ENCODE measurements at places on chromosomes 4 and X. TPM values are rescaled to one million over a fixed set of nuclear protein-coding genes. Genes with fewer than 3 reads are reported as not detected.

Gene PRDM8
- total RNA-seq, result 5.0 TPM

Gene MAGEB16
- total RNA-seq, result not detected

DNA sequence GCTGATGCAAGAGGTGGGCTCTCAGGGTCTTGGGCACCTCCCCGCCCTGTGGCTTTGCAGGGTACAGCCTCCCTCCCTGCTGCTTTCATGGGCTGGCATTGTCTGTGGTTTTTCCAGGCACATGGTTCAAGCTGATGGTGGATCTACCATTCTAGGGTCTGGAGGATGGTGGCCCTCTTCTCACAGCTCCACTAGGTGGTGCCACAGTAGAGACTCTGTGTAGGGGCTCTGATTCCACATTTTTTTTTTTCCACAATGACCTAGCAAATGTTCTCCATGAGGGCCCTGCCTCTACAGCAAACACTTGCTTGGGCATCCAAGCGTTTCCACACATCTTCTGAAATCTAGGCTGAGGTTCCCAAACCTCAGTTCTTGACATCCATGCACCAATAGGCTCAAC is 657.9 kb upstream of the CT83 start:
- no peaks in the 10 kb centered on the region for H3K36me3 ChIP-seq
- H3K27ac ChIP-seq, result no peak overlapping the region
- no peaks in the 10 kb centered on the region for H3K4me1 ChIP-seq
- DNase-seq, result no peak
- no peak overlapping the region for H3K4me3 ChIP-seq

DNA sequence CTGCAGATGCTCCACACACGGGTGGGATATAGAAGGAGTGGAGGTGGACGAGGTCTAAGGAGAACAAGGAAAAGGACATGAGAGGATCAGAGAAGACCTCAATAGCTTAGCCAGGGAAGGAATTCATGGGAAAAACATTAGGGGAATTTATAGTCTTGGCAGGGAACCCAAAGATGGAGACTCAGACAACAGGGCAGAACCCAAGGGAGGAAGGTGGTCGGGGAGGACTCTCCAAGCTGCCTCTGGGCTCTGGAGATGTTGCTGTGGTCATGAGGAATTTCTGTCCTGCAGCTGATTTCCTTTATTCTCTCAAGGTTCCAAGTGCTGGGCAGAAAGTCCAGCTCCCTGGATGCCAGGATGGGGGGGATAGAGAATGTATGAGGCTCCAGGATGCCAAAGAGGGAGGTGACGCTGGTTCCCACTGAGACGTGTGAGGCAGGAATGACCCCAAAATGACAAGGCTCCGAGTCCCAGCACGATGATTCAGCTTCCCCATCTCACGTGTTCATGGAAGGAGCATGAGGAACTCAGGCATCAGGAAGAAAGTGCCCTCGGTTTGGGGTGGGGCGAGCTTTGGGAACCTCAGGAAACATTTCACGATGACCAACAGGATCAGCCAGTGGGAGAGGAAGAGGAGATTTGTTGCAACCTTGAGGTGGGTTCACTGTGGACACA is 57.0 kb upstream of the PPP2R3B start:
- H3K4me3 ChIP-seq, result no peak overlapping the region
- no peak overlapping the region for H3K27ac ChIP-seq
- H3K4me1 ChIP-seq, result no peaks in the 10 kb centered on the region
- H3K36me3 ChIP-seq, result no peaks in the 10 kb centered on the region

GRCh38 chrX:75156531-75156945 is 455 bp upstream of the ABCB7 start:
- H3K27me3 ChIP-seq, result no peaks in the 10 kb centered on the region
- H3K36me3 ChIP-seq, result no peaks in the 10 kb centered on the region
- peak; percentile 14 for DNase-seq
- H3K4me1 ChIP-seq, result no peaks in the 10 kb centered on the region
- no peak overlapping the region for H3K4me3 ChIP-seq
- peak overlapping the region; percentile 76 for H3K27ac ChIP-seq

DNA sequence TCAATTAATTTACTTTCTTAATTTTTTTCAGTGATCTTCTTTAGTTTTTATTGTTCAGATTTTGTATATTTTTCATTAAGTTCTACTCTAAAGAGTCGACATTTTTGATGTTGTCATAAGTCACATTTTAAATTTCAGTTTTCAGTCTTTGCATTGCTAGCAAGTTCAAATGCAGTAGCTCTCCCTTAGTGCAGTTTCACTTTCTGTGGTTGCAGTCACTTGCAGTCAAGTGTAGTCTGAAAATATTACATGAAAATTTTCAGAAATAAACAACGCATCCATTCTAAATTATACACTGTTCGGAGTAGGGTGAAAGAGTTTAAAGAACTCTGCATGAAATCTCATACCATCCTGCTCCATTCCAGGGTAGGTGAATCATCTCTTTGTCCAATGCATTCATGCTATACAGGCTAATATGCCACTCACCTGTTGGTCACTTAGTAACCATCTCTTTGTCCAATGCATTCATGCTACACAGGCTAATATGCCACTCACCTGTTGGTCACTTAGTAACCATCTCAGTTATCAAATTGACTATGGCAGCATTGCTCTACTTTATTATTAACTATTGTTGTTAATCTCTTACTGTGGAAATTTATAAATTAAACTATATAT is 356.9 kb downstream of the STPG2 start:
- H3K36me3 ChIP-seq, result no peaks in the 10 kb centered on the region
- H3K4me3 ChIP-seq, result no peak overlapping the region
- H3K4me1 ChIP-seq, result no peaks in the 10 kb centered on the region
- no peak overlapping the region for H3K27ac ChIP-seq

DNA sequence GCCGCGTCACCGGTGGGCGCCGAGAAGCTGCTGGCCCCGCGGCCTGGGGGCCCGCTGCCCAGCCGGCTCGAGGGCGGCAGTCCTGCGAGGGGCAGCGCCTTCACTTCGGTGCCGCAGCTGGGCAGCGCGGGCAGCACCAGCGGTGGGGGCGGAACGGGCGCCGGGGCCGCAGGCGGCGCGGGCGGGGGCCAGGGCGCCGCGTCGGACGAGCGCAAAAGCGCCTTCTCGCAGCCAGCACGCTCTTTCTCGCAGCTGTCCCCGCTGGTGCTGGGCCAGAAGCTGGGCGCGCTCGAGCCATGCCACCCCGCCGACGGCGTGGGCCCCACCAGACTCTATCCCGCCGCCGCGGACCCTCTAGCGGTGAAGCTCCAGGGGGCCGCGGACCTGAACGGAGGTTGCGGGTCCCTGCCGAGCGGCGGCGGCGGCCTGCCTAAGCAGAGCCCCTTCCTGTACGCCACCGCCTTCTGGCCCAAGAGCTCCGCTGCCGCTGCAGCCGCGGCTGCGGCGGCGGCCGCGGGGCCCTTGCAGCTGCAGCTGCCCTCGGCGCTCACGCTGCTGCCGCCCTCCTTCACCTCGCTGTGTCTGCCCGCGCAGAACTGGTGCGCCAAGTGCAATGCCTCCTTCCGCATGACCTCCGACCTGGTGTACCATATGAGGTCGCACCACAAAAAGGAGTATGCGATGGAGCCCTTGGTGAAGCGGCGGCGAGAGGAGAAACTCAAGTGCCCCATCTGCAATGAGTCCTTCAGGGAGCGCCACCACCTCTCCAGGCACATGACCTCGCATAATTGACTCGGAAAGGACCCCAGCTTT is 5.6 kb downstream of the PRDM8 start:
- peak overlapping the region; percentile 42 for H3K27ac ChIP-seq
- H3K36me3 ChIP-seq, result no peaks in the 10 kb centered on the region
- no peaks in the 10 kb centered on the region for H3K4me1 ChIP-seq
- peak; percentile 39 for DNase-seq
- peak overlapping the region; percentile 61 for H3K4me3 ChIP-seq

DNA sequence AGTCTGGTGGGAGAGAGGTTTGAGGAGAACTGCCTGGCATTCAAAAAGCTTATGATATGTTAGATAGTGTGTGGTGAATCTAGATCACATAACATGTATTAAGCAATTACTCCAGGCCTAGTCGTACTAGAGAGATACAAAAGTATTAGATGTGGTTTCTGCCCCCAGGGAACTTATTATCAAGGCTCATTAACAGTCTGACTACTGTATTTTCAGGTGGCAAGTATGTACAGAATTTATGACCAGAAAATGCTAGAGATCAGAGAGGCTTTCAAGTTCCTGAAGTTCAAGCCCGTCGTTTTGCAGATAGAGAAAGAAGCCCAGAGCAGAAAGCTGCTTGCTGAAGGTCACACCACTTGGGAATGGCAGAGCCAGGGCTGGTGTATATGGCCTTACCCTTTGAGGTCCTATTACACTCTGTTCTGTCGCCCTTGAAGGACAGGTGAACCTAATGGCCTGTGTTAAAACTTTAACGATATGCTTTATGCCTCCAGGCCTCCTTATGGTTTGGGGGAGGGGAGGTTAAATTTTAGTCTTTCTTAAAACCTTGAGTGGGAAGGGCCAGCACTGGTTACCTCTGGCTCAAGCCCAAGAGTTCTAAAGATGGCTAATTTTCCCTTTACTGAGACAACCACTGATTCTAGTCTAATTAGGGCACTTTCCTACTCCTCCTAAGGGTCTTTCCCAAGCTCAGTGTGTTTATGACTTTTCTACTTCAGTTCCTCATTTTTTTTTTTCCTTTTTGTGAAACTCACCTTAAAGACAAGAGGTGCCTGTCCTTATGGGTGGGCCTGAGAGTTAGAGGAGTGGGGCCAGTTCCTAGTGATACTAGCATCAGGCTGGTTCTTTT is 19.9 kb downstream of the TMEM164 start:
- no peaks in the 10 kb centered on the region for H3K36me3 ChIP-seq
- peaks cover 40% of the 10 kb centered on the region for H3K27me3 ChIP-seq
- DNase-seq, result no peak
- H3K4me1 ChIP-seq, result no peaks in the 10 kb centered on the region

GRCh38 chr4:26719954-26720552 is 136.2 kb downstream of the TBC1D19 start:
- no peaks in the 10 kb centered on the region for H3K4me1 ChIP-seq
- H3K4me3 ChIP-seq, result no peak overlapping the region
- H3K27me3 ChIP-seq, result no peaks in the 10 kb centered on the region
- DNase-seq, result peak; percentile 55
- no peaks in the 10 kb centered on the region for H3K36me3 ChIP-seq

- H3K36me3 ChIP-seq, result no peaks in the 10 kb centered on the region
- H3K27ac ChIP-seq, result no peak overlapping the region
- H3K27me3 ChIP-seq, result no peaks in the 10 kb centered on the region
- H3K4me3 ChIP-seq, result no peak overlapping the region
These were observed 21.7 kb downstream of the PDLIM3 start for GRCh38 chr4:185513489-185514181.

GRCh38 chr4:55571806-55572205 is 20.2 kb downstream of the PDCL2 start:
- no peak overlapping the region for H3K27ac ChIP-seq
- no peak for DNase-seq
- no peaks in the 10 kb centered on the region for H3K36me3 ChIP-seq
- H3K4me3 ChIP-seq, result no peak overlapping the region

DNA sequence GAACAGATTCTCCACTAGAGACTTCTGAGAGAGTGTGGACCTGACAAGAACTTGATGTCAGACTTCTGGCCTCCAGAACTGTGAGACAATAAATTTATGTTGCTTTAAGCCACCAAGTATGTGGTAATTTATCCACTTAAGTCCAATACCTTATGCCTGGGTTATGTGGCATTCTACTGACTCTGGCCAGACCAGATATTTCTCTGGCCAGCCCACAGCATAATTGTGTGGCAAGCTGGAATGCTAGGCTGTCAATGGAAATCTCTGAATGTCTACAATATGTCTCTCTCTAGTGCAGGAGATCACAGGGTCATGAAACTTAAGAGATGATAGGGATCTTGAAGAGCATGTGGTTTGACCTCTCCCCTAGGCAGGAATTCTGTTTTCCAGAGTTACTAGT is 251.0 kb downstream of the ZNF674 start:
- H3K36me3 ChIP-seq, result no peaks in the 10 kb centered on the region
- peaks cover 3% of the 10 kb centered on the region for H3K27me3 ChIP-seq
- no peak overlapping the region for H3K27ac ChIP-seq
- H3K4me3 ChIP-seq, result no peak overlapping the region
- DNase-seq, result no peak

DNA sequence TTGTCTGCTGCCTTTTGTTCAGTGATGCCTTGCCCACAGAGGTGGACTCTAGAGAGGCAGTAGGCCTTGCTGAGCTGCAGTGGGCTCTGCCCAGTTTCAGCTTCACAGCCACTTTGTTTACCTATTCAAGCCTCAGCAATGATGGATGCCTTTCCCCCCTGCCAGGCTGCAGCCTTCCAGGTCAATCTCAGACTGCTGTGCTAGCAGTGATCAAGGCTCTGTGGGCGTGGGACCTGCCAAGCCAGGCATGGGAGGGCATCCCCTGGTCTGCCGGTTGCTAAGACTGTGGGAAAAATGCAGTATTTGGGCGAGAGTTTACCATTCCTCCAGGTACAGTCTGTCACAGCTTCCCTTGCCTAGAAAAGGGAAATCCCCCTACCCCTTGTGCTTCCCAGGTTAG is 175.2 kb upstream of the PBDC1 start:
- H3K27ac ChIP-seq, result no peak overlapping the region
- no peak overlapping the region for H3K4me3 ChIP-seq
- no peaks in the 10 kb centered on the region for H3K36me3 ChIP-seq
- H3K4me1 ChIP-seq, result no peaks in the 10 kb centered on the region

- no peaks in the 10 kb centered on the region for H3K36me3 ChIP-seq
- H3K27ac ChIP-seq, result no peak overlapping the region
- no peak overlapping the region for H3K4me3 ChIP-seq
- no peak for DNase-seq
- H3K4me1 ChIP-seq, result no peaks in the 10 kb centered on the region
These were observed 7.5 kb upstream of the CXCL6 start for GRCh38 chr4:73828956-73829355.

DNA sequence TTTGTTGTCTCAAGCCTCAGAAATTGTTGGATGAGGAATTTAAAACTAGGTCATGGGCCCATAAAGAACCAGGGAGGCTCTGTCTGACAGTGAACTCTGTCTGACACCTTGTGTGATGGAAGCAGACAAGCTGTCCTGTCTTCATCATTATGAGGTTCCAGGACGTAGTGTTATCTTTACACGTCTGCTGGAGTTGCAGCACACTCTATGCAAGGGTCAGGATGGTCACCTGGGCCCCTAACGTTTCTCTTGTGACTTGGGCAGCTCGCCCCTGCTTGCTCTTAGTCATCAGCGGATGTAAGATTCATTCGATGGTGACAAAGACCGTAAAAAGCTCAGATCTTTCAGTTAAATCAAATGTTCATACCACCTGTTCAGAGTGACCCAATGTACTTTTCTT is 92.0 kb upstream of the ADGRG2 start:
- H3K36me3 ChIP-seq, result no peaks in the 10 kb centered on the region
- no peaks in the 10 kb centered on the region for H3K4me1 ChIP-seq
- no peak overlapping the region for H3K27ac ChIP-seq
- DNase-seq, result no peak

DNA sequence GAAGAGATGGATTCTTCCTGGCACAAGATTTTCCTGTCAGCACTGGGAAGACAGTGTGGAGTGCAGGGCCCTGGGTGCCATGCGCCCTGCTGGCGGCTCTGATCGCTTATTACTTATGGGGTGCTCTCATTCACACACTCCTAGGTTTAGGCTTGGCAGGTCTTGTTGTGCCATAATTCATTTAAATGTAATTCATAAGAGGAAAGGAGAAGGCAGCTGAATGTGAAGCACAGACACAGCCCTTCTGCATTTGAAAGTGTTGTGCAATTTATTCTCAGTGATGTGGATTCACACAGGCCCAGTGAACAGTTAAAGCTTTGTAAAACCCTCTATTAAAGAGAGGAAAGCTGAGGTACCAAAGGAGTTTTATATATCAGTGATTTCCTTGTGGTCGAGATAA is 249.7 kb downstream of the C4orf33 start:
- H3K27ac ChIP-seq, result no peak overlapping the region
- DNase-seq, result no peak
- no peak overlapping the region for H3K4me3 ChIP-seq
- no peaks in the 10 kb centered on the region for H3K36me3 ChIP-seq

All from lung (tissue), 17 donors.